ENCODE measurements at places on chromosomes 5 and 9. TPM values are rescaled to one million over a fixed set of nuclear protein-coding genes. Genes with fewer than 3 reads are reported as not detected.

GRCh38 chr9:91785447-91785842 lies 164.6 kb downstream of the ROR2 start:
- no peak for DNase-seq

DNA sequence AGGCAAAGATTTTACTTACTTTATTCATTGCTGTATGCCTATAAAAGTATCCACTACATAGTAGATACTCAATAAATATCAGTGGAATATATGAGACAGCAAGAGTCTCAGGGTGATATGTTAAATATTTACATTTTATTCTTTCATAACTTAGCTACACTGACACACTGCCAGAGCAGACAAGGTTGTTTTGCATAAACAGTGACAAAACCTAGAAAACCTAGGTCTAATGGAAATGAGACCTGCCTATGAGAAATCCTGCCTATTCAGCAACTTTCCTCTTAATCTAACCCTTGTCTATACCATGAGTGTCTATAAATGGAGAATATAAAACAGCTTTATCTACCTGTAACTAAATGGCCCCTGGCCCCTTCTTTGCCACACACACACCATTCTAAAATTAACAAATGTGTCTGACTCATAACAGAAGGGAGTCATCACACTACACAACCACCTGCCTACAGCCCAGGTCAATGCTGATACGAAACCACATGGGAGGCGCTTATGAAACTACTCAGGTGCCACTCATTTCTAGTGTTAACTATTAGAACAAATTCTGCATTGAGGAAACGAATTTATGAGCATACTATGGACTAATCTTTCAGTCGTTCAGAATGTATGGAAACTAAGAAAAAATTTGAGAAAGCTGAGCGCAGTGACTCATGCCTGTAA lies 60.3 kb downstream of the UBAP2 start:
- DNase-seq = no peak

GRCh38 chr9:1492156-1492555 lies 442.0 kb downstream of the DMRT2 start:
- DNase-seq = no peak

GRCh38 chr9:3928590-3928989 lies 371.3 kb downstream of the GLIS3 start:
- no peak for DNase-seq

The ENC1 gene
- 22.2 TPM for polyA plus RNA-seq

- no peak for DNase-seq
Observed at GRCh38 chr9:4997196-4997595, 12.1 kb downstream of the JAK2 start.

The SUSD3 gene
- polyA plus RNA-seq = 3.3 TPM

The IFNK gene
- not detected for polyA plus RNA-seq

GRCh38 chr5:154995679-154996078 lies 17.9 kb upstream of the KIF4B start:
- DNase-seq = no peak

DNA sequence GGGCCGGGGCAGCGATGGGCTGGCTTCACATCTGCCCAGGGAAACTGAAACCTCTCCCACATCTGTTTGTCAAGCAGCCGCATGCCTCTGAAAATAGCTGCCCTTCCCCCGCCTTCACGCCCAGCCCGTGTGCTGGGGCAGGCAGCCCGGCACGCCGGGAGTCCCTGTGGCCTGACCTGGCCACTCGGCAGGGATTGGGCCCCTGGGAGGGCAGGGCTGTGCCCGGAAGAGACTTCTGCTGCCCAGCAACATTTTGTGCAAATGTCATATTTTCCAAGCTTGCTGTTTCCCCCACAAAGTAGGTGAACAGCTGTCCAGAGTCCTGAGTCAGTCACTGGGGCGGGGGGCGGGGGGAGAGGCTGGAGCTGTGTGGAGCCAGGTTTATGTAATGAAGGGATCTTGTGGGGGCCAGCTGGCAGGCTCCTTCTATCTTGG lies 8.2 kb downstream of the COL27A1 start:
- no peak for DNase-seq

DNA sequence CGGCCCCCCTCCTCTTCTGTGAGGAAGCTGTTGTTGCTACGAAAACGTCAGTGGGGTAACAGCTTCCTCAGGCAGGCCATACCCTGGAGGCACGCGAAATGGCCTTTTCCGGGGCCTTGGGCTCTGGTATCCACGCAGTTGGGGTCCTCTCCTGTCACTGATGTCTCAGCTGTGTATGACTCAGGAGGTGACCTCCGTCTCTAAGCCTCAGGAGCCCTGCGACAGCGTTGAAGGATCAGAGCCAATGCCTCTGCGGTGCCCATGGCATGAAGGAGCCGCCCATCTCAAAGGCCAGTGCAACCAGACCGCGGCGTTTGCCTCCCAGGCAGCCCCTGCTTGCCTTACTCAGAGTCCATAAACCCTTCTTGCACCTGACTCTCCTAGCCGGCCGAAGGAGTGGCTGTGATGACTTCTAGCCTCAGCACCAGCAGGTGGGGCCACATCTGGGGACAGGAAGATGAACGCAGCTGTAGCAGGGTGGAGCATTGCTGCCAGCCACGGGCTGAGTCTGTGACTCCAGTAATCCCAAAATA lies 1.0 kb upstream of the MXD3 start:
- no peak for DNase-seq

DNA sequence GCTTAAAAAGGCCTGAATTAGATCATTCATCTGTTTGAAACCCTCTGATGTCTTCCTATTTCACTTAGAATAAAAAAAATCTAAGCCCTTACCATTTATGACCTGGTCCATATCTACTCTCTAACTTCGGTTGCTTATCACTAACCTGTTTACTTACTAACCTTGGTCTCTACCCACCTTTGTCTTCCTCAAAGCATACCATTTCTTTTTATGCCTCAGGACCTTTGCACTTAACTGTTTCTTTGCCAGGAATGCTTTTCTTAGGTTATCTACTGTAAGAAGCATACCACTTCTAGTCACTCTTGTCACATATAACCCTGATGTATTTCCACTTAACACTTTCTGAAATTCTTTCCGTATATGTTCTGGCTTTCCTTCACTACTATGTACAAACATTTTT lies 67.0 kb downstream of the UHRF2 start:
- no peak for DNase-seq

DNA sequence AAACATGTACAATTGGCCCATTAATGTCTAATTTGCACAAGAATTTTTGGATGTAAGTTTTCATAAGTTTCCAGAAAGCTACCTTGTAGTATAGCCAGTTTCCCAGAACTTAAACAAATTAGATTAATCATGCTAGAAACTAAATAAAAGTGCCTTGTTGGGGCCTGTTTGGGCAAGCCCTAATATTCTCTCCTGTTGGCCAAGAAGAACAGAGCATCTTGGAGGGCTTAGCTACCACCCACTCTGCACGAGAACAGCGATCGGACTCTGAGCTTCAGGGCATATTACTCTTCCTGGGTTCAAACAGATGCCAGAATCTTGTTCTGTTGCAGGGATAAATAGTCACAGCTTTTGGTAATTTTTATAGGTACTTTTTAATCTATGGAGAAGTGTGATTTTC lies 88.2 kb downstream of the GAS1 start:
- DNase-seq = no peak

The RALGPS1 gene
- 7.9 TPM for polyA plus RNA-seq

DNA sequence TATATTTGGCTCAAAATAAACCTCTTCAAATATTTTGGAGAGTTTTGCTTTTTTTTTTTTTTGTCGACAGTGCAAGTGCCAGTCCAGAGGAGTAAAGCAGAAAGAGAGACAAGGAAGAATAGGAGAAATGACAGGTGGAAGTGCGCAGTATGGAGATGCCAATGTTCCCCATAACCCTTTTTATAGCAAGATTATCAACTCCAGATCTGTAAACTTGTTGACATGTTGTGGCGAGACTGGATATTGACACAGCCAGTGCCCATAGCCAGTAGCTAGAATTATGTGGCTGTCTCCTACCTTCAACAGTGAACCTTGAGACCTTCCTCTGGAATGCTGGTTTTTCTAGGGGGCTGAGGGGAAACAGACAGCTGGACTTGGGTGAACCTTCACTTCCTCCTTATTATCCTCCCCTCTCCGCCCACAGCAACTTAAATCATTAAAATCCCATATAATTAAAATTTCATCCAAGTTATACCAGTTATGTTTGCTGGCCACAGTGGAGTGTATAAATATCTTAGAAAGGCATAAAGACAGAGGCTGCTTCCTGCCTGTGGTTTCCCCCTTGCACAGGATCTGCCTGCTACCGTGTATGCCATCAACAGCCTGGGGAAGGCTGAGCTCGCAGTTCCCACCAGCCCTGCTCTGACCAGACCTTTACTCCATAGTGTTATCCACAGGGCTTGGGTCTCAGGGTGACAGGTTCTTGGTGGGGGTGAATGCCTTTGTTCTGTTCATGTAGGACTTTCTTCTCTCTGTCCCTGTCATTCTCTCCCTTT lies 112.3 kb upstream of the ANKH start:
- no peak for DNase-seq

GRCh38 chr5:132227485-132228240 lies at the start of gene P4HA2:
Gene P4HA2 (minus strand): TSS chr5:132227853. CDS start chr5:132218626, 9,227 bp downstream.
- no peak for DNase-seq

DNA sequence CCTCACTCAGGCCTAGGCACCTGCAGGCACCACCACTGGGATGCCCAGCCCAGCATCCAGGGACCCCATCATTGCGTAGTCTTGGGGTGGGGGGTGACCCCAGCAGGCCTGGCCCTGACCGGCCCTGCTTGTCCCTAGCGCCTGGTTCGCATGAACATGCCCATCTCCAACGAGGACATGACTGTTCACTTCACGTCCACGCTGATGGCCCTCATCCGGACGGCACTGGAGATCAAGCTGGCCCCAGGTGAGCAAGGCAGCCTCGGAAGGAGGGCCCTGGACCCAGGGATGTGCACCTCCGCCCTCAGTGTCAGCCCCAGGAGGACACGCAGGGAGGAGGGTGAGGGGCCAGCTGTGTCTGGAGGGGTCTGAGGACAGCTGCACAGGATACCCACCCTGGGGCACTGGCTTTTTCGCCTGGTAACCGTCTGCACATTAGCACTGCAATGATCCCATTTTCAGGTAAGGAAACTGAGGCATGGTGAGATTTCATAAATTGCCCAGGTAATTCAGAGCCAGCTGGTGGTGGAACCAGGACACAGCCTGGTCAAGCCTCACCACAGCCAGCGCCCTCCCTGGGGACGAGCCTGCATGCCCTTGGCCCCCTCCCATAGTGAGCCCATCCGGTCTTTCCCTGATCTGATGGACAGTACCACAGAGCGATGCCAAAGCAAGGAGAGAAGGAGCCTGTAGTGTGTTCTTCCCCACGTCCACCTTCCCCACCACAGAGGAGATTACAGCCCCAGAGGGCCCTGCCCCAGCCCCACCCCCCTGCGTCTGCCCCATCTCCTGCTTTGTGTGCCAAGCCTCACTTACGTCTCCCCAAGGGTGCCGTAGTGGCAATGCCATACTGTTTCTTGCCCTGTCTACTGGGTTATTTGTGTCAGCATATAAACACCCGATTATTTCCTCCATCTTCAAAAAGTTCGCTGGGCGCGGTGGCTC lies 228.3 kb downstream of the CACNA1B start:
- no peak for DNase-seq

- DNase-seq = no peak
Observed at GRCh38 chr9:69760278-69760610, 433 bp upstream of the PTAR1 start.

DNA sequence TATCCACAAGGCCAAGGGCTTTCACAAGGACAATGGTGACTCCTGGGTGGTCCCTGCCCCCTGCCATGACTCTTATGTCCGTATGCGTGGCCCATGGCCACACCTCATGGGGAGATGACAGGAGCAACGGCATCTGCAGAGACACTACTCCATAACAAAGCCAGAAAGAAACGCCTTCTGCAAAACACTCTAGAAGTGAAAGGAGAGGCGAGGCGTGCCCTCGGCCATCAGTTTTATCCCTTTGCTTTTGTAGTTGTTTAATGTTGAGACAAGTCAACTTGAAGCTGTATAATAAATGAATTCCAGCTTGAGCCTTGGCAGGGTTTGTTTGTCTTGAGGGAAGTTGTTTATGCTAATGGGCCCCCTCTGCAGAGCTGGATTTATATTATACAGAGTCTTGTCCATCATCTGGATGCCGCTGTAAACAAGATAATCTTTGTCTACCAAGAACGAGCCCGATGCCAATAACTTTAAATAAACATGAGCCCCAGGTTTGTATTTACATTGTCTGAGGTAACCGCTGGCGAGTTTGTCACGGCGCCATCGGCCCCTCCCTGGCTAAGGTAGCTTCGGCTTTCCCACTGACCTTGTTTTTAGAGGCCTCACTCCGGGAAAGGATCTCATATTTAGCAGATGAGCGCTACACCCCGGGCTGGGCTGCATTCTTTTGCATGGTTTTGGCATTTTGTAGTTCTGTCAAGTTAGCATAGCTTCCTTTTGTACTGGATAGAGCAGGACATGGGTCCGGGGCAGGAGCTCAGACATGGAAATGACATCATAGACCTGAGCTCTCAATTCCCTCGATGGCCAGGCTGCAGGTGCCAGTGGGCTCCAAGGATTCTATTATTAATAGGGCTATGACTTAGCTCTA lies 165.3 kb downstream of the ERCC6L2 start:
- no peak for DNase-seq

GRCh38 chr5:8033261-8033660 lies 164.3 kb downstream of the MTRR start:
- DNase-seq = no peak

Data from forelimb muscle (tissue), 1 donor.